Regular cardiac myocyte (primary cell): ENCODE measurements at places on chromosomes 3 and 15. TPM values are rescaled to one million over a fixed set of nuclear protein-coding genes. Genes with fewer than 3 reads are reported as not detected.

MAP6D1 gene
- 2.9 and 3.4 TPM in 2 replicates for total RNA-seq

GOLGA8Q gene
- total RNA-seq: 0.58 and 1.4 TPM in 2 replicates

LINGO1 gene
- total RNA-seq: 0.19 and 0.28 TPM in 2 replicates

ADAMTS17 gene
- total RNA-seq: 0.28 and 0.58 TPM in 2 replicates

TF gene
- 0.28 TPM in 1 of 2 replicates, not detected in the other for total RNA-seq

SLC28A1 gene
- under 0.01 TPM in 1 of 2 replicates, not detected in the other for total RNA-seq
